ENCODE measurements at places on chromosomes 5 and 9. TPM values are rescaled to one million over a fixed set of nuclear protein-coding genes. Genes with fewer than 3 reads are reported as not detected.

Gene SV2C
- total RNA-seq = 0.14 TPM

DNA sequence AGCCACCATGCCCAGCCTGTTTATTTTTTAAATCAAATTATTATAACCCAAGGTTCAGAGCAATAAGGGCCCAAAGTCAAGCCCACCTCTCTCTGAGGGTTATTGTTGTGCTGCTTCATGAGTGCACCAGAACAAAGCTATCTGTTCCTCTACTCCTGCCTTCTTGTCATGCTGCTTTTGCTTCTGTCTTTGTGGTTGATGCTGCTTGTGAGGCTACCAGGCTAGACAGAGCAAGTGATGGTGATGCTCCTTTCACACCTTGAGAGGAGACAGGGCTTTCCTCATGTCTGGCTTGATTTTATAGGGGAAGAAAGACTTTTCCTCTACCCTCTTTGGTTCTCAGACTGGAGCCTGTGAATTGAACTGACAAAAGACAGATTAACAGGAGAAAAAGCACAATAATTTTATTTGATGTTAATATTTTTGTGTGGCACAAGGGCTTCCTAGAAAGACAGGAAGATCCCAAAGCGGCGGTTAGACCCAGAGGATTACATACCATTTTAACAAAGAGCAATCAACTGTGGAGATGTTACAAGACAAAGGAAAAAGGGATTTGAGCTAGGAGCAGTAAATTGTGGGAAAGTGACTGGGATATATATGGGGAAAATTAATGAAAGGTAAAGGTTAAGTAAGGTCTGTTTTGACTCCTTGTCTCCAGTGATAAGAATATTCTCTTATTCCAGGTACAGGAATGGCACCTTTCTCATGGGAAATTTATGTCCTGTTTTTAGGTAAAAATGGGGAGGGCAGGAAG lies 4.4 kb upstream of the CD180 start:
- H3K36me3 ChIP-seq = no peaks in the 10 kb centered on the region
- no peak for DNase-seq
- peaks cover 25% of the 10 kb centered on the region for H3K4me1 ChIP-seq
- no peak overlapping the region for H3K4me3 ChIP-seq
- no peak overlapping the region for H3K27ac ChIP-seq

DNA sequence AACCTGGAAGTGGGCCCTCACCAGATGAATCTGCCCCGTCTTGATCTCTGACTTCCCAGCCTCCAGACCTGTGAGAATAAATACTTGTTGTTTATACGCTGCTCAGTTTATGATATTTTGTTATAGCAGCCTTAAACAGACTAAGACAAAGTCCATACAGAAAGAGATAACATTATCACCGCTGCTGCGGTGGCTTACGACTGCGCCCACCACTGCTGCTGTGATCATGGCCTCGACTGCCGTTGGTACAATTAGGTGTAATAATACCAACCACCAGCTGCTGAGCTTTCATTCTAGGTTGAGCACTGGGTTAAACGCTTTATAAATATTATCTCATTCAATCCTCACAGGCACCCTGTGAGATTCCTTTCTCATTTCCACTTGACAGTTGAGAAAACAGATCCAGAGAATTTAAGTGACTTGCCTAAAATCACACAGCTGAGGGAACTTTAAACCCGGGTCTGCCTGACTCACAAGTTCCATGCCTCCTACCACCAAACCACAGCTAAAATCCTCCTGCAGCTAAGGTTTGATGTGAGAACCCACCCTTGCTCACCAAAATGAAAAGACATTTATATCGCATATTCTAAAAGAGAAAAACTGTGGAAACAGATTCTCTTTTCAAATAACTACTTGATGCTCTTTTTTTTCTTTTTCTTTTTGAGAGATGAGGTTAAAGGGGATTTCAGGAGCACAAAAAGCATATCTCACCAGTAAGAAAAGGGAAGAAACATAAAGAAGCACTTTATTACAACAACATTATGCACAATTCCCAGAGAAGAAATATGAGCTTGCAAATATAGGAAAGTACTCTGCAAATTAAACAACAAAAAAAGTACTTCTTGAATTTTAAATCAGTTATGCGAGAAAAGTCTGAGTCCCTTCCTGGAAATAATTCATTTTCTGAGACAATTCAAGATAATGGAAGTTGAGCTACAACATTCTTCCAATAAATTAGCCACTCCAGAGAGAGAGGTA lies 23.9 kb downstream of the GOLM1 start:
- no peaks in the 10 kb centered on the region for H3K36me3 ChIP-seq
- no peak overlapping the region for H3K4me3 ChIP-seq
- DNase-seq = no peak
- H3K27ac ChIP-seq = no peak overlapping the region

- H3K4me3 ChIP-seq = no peak overlapping the region
- DNase-seq = no peak
- H3K27me3 ChIP-seq = no peaks in the 10 kb centered on the region
- H3K4me1 ChIP-seq = no peaks in the 10 kb centered on the region
- no peak overlapping the region for H3K27ac ChIP-seq
Measured at GRCh38 chr5:14082973-14083372, 60.2 kb upstream of the TRIO start.

- H3K27ac ChIP-seq = no peak overlapping the region
- H3K36me3 ChIP-seq = no peaks in the 10 kb centered on the region
- DNase-seq = no peak
- no peaks in the 10 kb centered on the region for H3K4me1 ChIP-seq
- H3K27me3 ChIP-seq = no peaks in the 10 kb centered on the region
- H3K4me3 ChIP-seq = no peak overlapping the region
Measured at GRCh38 chr5:1135696-1136525, 24.0 kb upstream of the SLC12A7 start.

Gene PCDHA12
- total RNA-seq = 0.68 TPM
